HTR-8/SVneo (cell line): ENCODE measurements at places on chromosomes 2 and 18.
A peak's percentile ranks its signal among the peaks of the same experiment; 100 is the strongest.

GRCh38 chr2:242027676-242028450, 158.3 kb downstream of the RTP5 start:
- no peak for DNase-seq

DNA sequence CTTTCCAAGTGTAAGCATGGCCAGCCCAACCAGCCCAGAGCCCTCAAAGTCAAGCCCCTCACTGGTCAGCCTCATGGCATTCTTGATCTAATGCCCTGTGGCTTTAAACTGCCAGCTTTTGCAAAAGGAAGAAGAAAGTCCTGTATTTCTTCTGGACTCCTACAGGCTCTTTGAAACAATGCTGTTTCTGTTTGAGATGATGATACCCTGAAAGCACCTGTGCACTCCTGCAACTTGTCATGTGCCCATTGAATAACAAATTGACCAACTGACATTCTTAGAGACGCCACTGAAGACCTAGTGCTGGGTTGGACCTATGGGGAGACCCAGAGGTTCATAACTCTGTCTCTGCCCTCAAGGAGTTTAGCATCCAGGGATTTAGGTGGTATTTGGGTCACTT, 82.0 kb upstream of the MSH2 start:
- no peak for DNase-seq

- no peak for DNase-seq
Observed at GRCh38 chr2:127638361-127639110, 7.4 kb upstream of the GPR17 start.

- DNase-seq, result no peak
Observed at GRCh38 chr2:55365303-55365702, 54.4 kb downstream of the CCDC88A start.

DNA sequence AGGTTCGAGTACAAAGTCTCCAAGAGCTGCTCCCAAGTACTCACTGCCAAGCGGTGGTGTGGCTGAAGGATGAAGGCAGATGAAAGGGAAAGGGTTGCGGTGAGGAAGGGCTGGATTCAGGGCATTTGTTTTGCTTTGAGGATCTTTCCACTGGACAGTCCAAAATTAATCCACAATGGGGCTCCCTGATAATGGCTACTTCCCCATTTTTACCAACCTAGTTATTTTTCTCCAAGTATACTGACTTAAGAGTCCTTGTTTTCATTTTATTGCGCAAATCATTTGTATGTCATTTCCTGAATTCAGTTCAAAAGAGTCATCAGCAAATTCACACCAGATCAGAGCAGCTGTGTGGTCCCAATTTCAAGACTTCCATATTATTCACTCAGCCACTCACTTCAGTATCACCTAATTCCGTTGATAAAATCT, 464 bp upstream of the SESTD1 start:
- DNase-seq, result no peak

DNA sequence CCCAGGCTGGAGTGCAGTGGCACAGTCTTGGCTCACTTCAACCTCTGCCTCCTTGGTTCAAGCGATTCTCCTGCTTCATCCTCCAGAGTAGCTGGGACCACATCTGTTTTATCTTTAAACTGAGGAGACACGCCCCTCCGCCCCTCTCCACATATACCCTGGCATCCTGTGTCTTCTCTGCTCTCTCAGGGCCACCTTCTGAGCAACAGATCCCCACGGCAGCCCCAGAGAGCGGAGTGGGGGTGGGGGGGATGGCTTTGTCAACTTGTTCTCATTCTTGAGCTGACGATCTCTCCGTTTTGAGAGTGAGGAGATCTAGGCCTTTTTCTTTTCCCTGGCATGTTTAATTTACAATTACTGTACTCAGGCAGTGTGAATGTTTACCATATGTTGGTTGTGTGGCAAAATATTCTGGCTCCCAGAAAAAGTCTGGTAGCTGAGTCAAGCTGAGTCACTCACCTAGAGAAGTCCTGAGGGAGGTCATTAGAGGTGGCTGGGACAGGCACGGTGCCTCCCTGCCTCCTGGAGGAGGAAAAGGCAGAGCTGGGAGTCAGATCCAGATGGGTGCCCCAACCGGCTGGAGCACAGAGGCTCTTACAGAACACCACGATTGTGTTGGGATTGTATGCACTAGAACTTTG, 19.5 kb upstream of the ID2 start:
- DNase-seq, result peak; percentile 73

- peak; percentile 12 for DNase-seq
Observed at GRCh38 chr2:204072443-204073324, 136.1 kb downstream of the ICOS start.

- no peak for DNase-seq
Observed at GRCh38 chr18:50749421-50749820, 70.4 kb downstream of the MRO start.

DNA sequence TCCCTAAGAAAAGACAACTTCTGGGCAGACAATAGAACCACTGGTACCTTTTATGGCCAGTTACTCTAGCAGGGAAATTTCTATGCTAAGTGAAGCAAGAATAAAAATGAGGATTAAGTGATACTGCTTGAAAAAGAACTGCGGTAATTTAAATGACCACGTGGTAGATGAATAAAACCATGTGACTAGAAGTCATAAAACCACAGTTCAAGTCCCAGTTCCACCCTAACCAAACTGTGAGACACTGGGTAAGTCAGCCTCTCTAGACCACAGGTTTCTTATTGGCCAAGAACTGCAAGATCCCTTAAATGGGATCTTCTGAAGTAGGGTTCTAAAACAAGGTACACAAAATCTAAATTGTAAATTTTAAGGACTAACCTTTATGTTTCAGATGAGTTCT, 12.7 kb downstream of the TMEM237 start:
- no peak for DNase-seq

DNA sequence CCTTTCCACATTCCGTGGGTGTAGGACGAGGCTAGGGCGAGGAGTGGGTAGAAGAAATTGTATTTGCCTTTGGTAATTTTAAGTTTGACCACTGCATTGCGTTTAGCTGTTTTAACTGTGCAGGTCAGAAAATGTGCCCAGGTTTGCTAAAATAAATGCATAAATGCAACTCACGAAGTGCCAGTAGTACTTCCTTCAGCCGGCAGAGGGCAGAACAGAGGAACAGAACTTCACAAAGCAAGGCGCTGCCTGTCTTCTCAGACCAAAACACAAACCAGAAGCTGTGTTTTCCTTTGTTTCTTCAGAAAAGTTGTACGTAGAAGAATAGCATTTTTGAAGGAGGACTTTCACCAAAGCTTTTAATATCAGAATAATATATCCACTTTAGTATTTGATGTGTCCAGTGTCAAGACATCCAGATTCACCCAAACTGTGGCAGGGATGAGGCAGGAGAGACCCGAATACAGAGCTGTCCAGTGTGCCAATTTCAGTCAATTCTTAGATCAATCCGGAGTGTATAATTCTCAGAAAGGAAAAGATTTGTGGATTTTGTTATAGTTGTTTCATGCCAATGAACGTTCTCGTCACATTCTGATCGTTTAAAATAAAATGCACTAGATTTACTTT, 348.6 kb downstream of the DLGAP1 start:
- peak; percentile 14 for DNase-seq

- DNase-seq, result peak; percentile 27
Observed at GRCh38 chr18:13500869-13501542, 225.4 kb downstream of the FAM210A start.

DNA sequence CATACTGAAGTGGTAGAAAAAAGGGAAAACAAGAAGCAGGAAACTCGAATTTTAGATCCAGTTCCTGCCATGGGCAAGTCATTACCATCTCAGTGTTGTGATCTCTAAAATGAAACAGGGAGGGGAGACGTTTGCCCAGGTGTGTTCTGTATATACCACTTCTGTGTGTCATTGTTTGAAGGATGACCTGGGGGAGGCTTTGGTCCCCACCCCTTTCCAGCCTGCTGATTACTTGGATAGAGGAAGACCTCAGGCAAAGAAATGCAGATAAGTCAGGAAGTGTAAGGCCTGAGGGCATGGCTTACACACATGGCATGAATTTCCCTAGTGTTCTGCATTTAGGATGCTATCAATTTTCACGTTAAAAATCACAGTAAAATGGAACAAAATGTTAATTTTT, 205.2 kb upstream of the CXCR4 start:
- no peak for DNase-seq

GRCh38 chr2:16506366-16506765, 159.3 kb downstream of the CYRIA start:
- no peak for DNase-seq

DNA sequence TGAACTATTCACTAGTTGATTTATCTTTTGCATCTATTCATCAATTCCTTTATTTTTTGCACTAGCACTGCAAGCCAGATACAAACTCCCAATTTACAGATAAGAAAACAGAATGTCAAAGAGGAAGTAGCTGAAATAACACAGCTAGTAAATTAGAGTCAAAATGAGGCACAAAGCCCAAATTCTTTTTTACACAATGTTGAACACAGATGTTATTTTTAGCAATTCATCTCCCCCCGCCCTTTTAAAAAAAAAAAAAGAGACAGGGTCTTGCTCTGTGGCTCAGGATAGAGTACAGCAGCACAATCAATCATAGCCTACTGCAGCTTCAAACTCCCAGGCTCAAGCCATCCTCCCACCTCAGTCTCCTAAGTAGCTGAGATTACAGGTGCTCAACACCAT, 127.8 kb downstream of the CCBE1 start:
- no peak for DNase-seq

GRCh38 chr2:161177969-161178368, 17.7 kb downstream of the TANK start:
- no peak for DNase-seq

GRCh38 chr18:24013051-24013450, 1.5 kb upstream of the TTC39C start:
- no peak for DNase-seq

- DNase-seq, result no peak
Observed at GRCh38 chr2:64609942-64610281, 43.8 kb downstream of the SERTAD2 start.

GRCh38 chr2:15797231-15797938, 143.0 kb upstream of the MYCN start:
- no peak for DNase-seq

DNA sequence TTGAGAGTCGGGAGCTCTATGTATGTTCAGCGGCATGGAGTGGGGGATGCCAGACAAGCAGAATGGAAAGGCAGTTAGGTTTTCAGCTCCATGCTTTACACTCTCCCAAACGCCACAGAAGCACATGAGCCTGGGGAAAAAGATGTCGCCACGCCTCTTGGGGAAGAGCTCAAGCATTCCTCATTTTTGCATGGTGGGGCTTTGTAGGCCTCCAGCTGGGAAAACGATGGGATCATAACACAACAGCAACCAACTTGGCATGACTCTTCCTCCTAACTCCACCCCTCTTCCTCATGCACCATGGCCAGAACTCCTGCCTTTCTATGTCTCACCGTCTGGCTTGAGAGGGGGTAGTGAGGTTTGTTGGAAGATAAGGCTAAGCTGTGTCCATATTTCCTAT, 102.6 kb downstream of the PAX3 start:
- DNase-seq, result no peak

DNA sequence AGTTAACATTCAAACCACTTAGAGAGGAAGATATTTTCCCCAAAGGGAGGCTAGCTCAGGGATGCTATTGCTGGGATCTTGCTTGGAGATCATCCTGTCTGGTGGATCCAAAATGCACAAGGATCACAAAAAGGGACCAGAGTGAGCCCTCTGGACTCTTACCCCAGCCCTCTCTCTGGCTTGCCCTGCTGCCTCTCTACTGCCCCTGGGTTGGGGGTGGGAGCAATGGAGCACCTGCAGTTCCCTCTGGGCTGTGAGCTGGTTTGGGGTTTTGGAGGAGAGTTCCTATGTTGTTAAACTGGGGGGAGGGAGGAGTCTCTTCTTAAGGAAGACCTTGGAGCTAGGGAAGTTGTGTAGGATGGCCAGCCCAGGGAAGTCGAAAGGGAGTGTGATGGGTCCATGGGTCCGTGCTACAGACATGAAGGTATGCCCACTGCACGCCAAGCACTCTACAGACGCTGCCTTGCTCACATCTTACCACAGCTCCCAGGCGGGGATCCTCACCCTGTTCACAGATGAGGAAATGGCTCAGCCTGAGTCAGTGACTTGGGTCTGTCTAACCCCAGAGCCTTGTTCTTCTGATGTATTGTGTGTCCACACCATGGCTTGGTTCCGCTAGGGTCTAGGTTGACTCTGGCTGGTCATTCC, 3.8 kb downstream of the LBH start:
- DNase-seq, result no peak

GRCh38 chr2:18465979-18466378, 94.5 kb downstream of the RDH14 start:
- DNase-seq, result no peak

DNA sequence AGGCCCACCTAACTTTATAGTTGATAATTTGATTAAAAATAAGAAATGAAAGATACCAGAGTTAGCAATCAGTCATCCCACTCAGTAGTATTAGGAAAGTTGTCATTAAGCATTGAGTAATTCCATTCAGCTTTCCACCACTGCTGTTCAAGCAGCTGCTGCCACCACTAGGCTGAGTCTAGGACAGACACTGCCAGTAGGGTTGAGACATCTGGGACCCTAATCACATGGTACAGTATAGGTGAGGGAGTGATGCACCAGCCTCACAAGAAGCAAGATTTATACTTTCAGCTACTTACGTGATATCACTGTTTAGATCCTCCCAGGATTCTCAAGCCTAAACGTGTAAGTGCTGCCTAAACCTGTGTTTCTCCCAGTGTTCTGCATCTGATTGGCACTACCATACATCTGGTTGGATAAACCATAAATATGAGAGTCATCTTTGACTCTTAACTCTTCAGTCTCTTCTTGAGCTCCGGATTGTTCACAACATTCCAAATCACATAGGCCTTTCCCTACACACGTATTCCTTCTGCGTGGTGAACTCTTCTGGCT, 3.2 kb downstream of the UBXN4 start:
- peak; percentile 40 for DNase-seq

DNA sequence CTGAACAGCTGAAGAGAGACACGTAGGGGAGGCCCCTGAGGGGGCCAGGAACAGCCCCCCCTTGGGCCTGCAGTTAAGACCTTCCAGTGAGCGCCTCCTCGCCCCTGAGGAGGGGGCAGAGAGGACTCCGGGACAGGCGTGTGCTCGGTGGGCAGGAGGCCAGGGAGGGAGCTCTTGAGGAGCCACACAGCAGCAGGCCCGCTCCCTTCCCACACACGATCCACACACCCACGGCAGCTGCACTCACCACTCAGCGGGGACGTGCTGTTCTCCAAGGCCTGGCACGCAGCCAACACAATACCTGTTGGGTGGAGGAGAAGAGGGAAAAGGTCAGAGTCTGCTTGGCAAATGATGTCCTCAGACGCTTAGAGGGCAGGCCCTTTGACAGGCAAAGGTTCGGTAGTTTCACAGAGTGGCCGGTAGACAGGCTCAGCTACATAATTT, 39.0 kb downstream of the TGFA start:
- DNase-seq, result no peak

DNA sequence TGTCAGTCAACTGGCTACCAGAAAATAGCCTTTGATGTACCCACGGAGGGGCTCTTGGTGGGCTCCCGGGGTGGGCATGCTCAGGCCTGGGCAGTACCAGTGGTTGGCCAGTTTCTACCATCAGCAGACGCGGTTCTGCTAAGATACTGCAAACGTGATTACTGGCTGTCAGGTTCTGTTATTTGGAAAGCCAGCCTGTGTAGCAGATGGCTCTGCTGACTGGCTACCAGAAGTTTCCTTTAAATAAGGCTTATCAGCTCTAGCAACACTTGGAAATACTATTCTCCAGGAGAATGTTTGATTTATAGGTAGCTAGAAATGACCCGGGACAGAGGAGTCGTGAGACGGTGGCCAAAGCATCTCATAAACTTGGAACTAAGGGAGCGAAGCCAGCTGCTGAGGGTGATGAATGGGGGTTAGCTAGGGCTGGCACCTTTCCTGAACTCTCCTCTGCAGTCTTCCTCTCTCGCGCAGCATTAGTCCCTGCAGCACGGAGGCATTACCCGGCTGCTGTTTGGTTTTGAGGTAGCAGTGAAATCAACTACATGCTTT, 171.9 kb downstream of the AGAP1 start:
- DNase-seq, result no peak

GRCh38 chr2:39437522-39438296, 624 bp upstream of the MAP4K3 start:
- DNase-seq, result no peak
